ENCODE measurements at places on chromosomes 6 and 20.

- DNase-seq: no peak
Observed at GRCh38 chr20:23702021-23702420, 13.2 kb upstream of the CST4 start.

- DNase-seq: no peak
Observed at GRCh38 chr6:33057222-33058150, 16.0 kb downstream of the HLA-DPA1 start.

- DNase-seq: no peak
Observed at GRCh38 chr20:55684578-55684977, 320.7 kb downstream of the CBLN4 start.

DNA sequence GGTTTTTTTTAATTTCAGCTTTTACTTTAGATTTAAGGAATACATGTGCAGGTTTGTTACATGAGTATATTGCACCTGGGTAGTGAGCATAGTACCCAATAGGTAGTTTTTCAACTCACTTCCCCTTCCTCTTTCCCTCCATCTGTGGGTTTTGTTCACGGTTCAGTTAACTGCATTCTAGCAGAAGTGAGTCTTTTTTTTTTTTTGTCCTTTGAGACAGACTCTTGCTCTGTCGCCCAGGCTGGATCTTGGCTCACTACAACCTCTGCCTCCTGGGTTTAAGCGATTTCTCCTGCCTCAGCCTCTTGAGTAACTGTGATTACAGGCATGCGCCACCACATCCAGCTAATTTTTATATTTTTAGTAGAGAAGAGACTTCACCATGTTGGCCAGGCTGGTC, 8.7 kb downstream of the UBR2 start:
- DNase-seq: no peak

DNA sequence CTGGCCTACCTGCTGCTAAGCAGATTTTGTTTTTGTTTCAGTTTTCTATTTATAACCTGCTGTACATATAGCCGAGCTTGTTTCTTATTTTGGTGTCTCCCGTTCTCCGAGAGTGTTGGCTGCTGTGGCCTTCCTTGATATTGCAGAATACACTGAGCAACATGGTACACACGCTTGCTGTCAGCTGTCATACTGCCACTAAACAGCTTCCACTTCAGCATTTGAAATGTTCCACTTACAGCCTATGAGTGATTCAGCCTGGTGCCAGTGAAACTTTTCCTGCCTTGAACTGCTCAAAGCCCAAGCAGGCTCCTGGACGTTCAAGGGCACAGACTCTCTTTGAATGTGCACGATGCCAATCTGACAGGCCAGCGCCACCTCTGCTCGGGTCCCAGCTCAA, 87.1 kb downstream of the PSMG4 start:
- DNase-seq: no peak

DNA sequence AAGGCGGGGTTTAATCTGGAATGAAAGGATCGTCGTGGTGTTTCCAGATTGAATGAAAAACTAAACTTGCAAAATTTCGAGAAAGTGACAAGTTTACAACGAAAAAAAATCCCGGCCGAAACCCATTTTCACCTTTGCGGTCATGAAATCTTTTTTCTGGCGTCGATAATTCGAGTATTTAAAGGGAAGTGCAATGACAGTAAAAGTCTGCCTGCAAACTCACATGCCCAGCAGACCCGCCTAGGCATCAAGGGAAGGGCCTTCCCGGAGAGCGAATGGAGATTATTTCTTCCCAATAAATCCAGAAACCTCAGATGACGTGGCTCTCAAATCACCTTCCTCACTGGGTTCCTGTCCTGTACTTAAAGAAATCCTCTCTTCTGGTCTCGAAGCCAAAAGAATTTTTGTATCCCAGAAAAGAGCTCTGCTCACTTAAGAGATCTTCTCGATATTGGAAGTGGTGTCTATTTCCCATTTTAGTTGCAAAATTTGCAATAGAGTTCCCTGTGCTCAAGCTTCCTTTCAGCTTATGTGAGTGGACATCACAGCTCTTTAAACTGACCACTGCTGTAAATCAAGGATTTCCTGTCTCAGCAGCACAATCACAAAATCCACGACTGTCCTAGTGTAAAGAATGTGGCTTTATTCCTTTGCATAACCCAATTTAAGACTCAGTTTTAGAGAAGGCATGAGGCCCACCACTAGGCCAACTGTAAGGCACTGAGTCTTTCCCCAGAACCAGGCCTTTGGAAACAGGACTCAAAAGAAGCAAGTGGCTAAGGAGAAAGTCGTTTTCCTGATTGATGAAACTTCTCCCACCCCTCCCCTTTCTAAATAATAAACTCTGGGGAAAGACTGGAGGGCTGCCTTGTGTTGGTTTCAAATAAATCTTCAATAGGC, 3.9 kb downstream of the OLIG3 start:
- no peak for DNase-seq

DNA sequence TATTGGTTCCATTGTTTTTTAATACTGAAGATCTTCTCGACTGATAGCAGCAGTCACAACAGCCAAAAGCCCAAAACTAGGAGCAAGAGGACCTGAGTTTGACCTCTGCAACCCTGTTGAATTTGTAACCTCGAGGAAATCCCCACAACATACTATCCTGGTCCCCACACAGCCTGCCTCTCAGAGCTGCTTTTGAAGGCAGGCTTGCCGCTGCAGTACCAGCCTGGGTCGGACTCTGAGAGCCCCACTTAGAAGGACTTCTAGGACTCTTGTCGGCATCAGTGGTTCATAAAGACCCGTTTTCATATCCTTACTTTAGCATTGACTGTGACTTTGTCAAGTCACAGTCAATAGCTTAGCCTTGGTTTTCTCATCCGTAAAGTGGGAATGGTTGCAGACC, 49.3 kb downstream of the EBF4 start:
- no peak for DNase-seq

GRCh38 chr6:46756469-46757213, 9.9 kb downstream of the ANKRD66 start:
- no peak for DNase-seq

GRCh38 chr20:23118766-23119165, 32.6 kb upstream of the CD93 start:
- no peak for DNase-seq

- DNase-seq: no peak
Observed at GRCh38 chr6:150201285-150201684, 58.4 kb downstream of the PPP1R14C start.

DNA sequence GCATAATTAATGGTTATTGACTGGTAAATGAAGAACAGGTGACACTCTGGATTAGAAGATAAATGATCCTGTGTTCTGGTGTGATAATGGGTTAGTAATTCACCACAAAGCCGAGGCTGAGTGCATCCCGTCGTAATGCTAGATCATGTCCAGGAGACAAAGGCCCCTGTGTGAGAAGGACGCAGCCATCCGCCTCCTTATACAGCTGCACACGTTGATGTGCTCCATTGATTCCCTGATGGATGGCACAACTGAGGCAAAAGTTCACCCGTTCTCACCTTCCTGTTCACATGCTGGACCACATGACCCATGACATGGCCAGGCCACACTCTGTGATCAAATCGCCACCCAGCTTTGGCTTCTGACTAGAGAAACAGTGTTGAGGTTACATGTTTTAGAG, 136.1 kb downstream of the FOXC1 start:
- DNase-seq: no peak

DNA sequence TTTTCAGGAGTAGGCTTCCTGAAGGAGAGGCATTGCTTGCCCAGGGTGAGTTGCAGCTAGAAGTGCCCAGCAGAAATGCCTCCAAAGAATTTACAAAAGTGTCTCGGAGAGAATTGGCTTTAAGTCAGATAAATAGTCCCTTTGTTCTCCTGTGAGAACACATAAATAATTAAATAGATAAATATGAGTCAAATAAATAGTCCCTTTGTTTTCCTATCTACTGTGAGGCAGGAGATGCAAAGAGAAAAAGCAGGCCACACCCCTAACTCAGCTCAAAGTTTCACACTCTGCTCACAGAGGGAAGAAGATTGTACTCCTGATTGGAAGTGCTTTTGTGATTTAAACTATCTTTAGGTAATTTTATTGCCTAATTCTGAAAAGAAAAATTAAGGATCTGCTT, 180.7 kb upstream of the PRSS16 start:
- no peak for DNase-seq

GRCh38 chr20:51142448-51142847, 119.5 kb upstream of the KCNG1 start:
- no peak for DNase-seq

GRCh38 chr6:121848523-121849255, 413.2 kb downstream of the GJA1 start:
- no peak for DNase-seq

- DNase-seq: no peak
Observed at GRCh38 chr6:35489995-35490791, 6.7 kb downstream of the TEAD3 start.

GRCh38 chr6:132456700-132457143, 55.4 kb upstream of the MOXD1 start:
- DNase-seq: no peak

GRCh38 chr6:106125925-106126435, 39.8 kb downstream of the PRDM1 start:
- peak; percentile 36 for DNase-seq

GRCh38 chr6:110875548-110876169, 1.1 kb downstream of the AMD1 start:
- DNase-seq: peak; percentile 36

DNA sequence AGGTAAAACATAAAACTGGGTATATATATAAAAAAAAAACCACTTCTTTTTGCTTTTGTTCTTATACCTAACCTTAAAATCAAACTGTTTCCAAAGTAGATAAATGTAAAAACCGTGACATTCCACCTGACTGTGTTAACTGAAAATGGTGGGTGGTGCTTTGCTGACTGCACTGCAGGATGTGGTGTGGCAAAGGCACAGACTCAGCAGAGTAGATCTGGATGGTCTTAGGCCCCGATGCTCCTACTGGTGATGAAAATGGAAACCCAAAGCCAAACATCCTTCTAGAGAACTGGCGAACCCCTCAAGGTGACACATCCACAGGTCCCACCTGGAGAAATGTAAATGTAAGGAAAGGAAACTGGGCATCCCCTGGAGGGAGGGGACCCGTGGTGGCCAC, 8.9 kb downstream of the TGIF2 start:
- no peak for DNase-seq

DNA sequence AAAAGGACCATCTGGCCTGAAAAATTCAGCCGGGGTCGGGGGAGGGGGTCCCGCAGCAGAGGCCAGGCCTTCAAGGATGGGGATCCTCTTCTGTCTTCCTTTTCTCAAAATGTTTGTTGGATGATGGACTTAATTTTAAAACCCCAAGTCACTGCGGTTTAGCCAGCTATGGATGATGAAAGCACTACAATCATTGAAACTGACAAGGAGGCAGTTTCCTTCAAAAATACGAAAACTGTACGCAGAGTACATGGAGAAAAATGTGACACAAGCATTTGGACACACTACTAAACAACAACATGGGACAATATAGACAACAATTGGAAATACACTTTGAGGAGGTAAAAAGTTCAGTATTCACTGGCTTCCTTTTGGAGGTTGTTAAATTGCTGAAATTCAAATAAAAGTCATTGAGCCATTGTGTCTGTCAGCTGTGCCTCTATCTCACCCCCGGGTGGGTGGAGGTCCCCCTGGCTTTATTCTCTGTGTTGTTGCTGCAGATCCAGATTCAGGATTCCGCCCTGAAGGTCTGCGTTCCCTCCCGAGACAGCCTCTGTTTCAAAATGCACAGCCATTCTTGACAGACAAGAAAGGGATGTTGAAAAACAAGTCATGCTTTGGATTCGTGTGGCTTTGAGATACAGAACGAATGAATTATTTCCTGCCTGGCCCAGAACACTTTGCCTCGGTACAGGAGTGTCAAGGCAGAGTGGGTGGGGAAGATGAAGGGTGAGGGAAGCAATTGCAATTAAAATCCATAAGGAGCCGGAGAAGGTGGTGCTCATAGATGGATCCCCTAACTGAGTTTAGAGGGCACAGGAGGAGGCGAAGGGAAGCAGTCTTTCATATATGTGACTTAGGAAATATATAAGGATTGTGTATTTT, 118.2 kb downstream of the TTLL2 start:
- no peak for DNase-seq

DNA sequence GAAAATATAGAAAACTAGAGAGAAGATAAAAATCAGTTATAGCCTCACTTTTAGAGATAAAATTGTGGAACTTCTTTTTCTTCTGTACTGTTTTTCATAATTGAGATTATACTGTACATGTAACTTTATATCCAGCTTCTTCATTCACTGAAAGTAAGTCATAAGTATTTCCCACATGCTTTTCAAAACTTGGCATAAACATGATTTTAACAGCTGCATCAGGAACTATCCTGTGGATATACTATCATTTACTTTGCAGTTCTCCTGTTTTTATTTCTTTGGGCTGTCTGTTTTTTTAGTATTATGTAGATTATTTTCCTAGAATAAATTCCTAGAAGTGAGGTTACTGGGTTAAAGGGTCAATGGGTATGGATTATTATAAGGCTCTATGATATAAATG, 14.8 kb downstream of the DSTN start:
- DNase-seq: no peak

GRCh38 chr6:166955865-166956443, 396 bp downstream of the RNASET2 start:
- no peak for DNase-seq

GRCh38 chr20:51216850-51217249, 193.9 kb upstream of the KCNG1 start:
- no peak for DNase-seq

DNA sequence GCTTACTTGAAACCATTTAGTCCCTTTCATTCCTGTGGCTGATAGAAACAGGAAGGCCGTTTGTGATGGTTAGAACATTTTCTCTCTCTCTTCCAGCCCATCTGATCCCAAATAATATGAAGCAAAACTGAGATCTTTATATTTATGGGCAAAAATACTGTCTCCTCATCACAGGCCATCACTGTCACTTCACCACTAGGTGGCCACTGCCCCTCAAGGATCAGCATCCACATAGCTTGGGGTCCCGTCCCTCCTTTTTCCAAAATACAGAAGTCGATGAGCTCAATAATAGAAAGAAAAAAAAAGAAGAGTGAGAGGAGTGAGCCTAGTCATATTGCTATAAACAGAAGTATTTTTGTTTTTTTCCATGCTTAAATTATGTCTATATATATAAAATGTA, 46.4 kb upstream of the LAMP5 start:
- no peak for DNase-seq

GRCh38 chr6:89432875-89433251, at the start of gene ANKRD6:
Gene ANKRD6, plus strand, starts transcription at chr6:89433152. Its CDS starts 133,825 bp downstream, at chr6:89566977.
- peak; percentile 68 for DNase-seq

- DNase-seq: no peak
Observed at GRCh38 chr6:34259529-34260069, 10.8 kb upstream of the SMIM29 start.

- DNase-seq: no peak
Observed at GRCh38 chr6:142842418-142843261, 102.3 kb downstream of the HIVEP2 start.

- no peak for DNase-seq
Observed at GRCh38 chr6:14635934-14636591, 518.5 kb downstream of the CD83 start.

All from stimulated activated CD4-positive, alpha-beta T cell treated with anti-CD3 and anti-CD28 coated beads, TNF-alpha, amount 100 ng/mL, for 24 hours (primary cell).